Activated T-cell treated with anti-CD3 and anti-CD28 coated beads, Interleukin-2, amount 50 U/mL, for 24 hours (primary cell): ENCODE measurements at places on chromosomes 11 and 22.
A peak's percentile ranks its signal among the peaks of the same experiment; 100 is the strongest.

DNA sequence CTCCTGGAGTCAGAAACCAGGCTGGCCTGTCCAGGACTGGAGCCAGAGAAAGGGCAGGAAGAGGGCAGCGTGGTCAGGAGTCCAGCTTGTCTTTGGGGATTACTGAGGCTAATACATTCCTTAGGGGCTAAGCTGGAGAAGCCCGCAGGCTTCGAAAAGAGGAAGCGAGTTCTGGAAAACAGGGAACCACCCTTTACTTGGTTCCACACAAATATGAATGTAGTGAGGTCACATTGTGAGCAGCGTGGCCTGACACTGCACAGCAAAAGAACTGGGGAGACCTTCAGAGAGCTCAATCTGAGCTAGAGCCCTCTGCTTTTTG, 132.3 kb downstream of the CEP164 start:
- no peak for DNase-seq

DNA sequence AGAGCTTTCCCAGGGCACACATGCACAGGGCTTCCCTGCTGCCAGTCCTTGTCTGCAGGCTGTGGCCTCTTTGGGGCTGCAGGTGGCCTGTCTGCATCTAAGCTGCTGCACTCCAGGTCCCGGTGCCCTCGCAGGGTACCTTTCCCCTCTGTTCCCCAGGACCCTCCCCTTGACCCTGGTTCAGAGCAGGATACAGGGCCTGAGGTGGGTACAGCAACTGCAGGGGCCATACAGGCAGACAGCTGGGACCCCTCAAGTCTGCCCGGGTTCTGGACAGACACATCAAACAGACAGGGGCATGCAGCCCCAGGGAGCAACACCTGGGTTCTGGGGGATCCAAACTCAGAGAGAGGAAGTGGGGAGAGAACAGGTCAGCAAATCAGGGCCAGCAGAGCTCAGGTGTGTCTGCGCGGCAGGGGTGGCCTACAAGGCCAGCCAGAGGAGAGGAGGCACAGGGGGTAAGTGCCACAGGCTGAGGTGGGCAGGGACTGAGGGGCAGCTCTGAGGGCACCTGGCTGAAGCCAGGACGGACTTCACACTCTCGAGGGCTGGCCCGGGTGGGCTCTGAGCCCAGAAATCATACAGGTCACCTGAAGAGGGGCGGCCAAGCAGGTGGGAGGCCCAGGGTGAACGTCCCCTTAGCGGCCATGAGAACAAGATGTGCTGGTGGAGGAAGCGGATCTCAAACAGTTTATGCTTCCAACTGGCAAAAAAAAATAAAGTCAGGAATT, 29.9 kb upstream of the COMT start:
- no peak for DNase-seq

DNA sequence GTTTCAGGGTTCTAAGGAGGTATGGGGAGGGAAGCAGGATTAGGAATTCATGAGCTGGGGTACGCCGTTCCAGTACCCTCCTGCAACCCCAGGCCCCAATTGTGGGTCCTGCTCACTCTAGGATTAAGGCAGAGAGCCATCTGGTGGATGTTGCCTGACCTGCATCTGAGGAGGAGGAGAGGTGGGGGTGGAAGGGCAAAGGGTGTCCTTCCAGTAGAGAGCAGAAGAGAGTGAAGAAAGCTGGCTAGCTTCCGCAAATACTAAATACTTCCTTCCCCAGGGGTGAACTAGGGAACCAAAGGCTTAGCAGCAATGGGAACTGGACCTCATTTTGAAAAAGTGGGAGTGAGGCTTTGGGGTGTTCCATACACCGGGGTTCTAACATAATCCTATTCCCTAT, 10.6 kb downstream of the LRRC51 start:
- peak; percentile 73 for DNase-seq

DNA sequence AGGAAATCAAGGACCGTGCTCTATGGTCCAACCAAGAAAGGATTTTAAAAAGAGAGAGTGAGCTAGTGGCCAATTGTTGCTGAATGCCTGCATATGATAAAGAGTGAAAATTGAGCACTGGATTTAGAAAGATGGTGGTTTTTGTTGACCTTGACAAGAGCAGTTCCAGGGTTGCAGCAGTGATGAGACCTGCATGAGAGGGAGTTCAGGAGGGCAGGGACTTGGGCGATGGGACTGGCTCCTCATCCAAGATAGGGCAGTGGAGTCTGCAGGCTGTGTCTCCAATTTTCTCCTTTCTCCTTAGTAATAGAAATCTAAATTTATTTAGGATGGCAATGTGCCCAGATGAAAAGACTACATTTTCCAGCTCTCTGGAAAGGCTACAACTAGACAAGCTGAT, 94.0 kb upstream of the B3GAT1 start:
- DNase-seq, result peak; percentile 2

GRCh38 chr11:74195828-74196227, 24.7 kb downstream of the PPME1 start:
- DNase-seq, result no peak

DNA sequence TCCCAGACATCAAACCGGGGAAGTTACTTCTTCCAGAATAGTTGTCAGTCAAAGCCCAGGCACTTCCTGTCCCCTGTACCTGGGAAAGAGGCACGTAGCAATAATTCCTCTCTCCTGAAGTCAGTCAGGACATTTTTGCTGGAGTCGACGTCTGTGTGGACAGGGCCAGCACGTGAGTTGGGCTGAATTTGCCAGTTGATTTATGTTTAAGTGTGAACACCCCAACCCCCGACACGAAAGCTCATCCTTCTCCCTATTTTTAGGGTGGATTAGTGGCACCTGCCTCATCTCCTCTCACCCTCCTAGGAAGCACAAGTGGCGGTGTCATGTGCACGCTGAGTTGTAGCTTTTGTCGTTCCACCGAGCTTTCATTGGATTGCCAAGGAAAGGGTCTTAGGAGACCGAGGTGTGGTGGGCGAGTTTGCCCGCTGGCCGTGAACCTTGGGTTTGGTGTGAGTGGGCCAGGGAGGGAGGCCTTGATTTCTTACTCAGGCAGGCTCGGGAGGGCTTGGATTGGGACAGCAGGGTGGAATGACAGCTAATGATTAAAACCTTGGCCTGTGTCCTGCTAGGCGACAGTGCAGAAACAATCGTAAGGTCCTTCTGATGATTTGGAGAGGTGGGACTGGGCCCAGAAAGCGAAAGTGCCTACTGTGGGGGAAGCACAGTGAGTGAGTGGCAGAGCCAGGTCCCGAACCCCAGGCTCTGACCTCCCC, 87.0 kb upstream of the CRYBB3 start:
- DNase-seq, result no peak

- no peak for DNase-seq
Measured at GRCh38 chr11:95727620-95728019, 62.0 kb downstream of the FAM76B start.

GRCh38 chr11:107591378-107592230, 657 bp downstream of the ELMOD1 start:
- peak; percentile 60 for DNase-seq

DNA sequence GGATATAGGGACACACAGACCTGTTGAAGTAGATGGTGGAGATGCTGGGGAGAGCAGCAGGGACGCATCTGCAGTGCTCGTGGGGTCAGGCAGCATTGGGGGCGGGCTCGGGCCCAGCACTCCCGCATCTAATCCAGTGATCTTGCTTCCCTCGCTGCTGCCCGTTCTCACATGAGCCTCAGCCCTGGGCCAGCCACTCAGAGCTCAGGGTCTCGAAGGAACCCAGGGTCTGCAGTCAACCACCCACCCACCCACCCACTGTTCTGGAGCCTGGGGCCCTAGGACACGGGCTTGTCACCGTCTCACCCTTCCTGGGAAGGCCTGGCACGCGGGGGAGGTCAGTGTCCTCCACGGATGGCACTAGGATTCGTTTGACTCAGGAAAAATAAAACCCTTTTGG, 406.0 kb downstream of the TBC1D22A start:
- peak; percentile 16 for DNase-seq

DNA sequence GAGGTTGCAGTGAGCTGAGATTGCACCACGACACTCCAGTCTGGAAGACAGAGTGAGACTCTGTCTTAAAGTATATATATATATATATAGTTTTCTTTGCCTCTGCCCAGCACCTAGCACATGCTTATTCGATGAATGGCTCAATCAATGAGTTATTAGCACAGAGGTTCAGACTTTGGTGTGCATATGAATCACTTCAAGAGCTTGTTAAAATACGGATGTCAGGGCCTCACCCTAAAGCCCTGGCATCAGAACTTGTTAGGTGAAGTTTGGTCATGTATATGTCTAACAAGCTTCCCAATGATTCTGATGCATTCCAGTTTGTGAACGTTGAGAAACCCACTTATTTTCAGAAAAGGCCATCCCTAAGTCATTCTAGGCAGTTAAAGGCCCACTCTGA, 21.8 kb upstream of the TMEM86A start:
- no peak for DNase-seq

- no peak for DNase-seq
Measured at GRCh38 chr11:33294797-33295196, 37.6 kb downstream of the HIPK3 start.

DNA sequence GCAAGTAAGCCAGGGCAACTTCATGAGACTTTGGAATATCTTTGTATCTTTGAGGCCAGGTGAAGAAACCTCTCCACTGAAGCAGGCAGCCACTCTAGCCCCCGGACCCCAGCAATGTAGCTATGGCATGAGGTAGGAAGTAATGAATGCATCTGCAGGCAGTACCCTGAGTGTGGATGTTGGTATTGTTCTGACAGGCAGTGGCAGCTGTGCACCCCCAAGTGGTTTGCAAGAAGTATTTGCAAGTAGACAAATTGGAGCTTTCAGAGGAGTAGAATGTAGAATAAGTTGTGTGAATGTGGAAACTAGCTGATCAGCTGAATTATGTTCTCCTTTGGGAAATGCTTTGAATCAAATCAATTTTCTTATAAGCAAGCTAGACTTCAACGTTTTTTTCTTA, 194.4 kb upstream of the PGR start:
- DNase-seq, result no peak
